ENCODE measurements at places on chromosomes 16 and 17.

- DNase-seq, result no peak
Measured at GRCh38 chr16:16120382-16121184, 102.7 kb downstream of the ABCC6 start.

GRCh38 chr17:44144966-44145739, 3.4 kb downstream of the HROB start:
- DNase-seq, result no peak

- DNase-seq, result no peak
Measured at GRCh38 chr16:23248261-23249194, 53.6 kb upstream of the SCNN1B start.

DNA sequence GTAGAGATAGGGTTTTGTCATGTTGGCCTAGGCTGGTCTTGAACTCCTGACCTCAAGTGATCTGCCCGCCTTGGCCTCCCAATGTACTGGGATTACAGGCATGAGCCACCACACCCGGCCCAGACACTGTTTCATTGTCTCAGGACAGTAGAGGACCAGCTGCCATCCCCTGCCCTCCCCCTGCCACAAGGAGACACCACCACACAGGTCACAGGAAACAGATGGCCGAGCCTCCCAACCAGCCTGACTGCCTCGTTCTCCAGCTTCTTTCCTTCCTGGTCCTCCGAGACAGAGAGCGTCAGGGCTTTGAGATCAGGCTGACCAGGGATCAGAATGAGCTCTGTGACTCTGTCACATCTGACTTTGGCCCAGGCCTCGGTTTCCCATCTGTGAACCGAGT, 20.8 kb upstream of the RNPS1 start:
- DNase-seq, result no peak

GRCh38 chr17:28295677-28296578, 23.1 kb upstream of the TMEM97 start:
- DNase-seq, result no peak
